ENCODE measurements at places on chromosomes 5 and 9. TPM values are rescaled to one million over a fixed set of nuclear protein-coding genes. Genes with fewer than 3 reads are reported as not detected.

DNA sequence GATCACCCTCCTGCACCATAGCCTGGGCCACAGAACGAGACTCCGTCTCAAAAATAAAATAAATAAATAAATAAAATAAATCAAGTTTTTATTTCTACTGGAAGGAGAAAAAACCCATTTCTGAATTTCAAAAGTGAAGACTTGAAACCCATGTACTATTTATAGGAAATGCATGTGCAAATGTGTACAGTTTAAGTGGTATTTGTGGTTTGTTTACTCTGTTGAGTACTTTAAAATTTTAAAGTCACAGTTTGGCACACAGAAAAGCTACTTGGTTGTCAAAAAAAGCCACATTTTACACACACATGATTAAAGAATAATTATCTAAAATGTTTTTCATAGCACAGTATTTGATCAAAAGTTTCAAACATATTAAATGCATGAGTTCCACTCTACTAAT lies 43.6 kb downstream of the NR3C1 start:
- no peak for DNase-seq

- DNase-seq = no peak
These were observed 29.9 kb downstream of the MAP3K1 start for GRCh38 chr5:56845277-56845676.

DNA sequence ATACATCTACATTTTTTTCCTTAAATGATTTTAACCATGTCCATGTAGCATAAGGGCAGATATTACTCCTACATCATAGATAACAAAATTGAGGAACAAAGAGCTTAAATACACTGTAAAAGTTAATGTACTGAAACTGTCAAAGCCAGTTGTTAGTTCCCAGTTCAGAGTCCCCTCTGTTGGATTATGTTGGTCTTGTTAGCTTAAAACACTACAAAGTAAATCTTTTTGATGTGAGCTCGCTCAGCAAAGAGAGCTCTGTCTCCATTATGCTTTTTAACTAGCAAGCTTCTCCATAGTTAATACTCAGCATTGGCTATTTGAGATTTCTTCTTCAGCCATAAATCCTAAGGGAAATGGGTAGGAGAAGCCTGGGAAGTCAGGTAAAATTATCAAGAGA lies 149.1 kb downstream of the ADAMTS6 start:
- no peak for DNase-seq

DNA sequence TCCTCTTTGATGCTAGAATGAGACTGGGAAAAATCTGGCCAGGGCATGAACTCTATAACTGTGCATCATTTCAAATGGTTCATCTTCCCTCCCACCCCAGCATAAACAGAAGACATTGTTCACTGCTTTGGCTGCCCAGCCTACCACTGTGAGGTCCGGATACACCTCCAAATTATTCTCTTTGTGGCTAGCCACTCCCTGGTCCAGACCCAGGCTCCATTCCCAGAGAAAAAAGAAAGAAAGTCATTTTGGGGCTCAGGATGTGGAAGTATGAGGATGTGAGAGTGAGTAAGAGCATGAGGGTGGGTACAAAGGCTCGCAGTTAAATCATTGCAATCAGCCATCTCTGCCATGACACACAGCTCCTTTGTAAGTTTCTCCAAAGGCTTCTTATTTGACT lies 559.2 kb downstream of the PSAT1 start:
- DNase-seq = no peak

- no peak for DNase-seq
These were observed 149.2 kb upstream of the ARRDC3 start for GRCh38 chr5:91532281-91532680.

GRCh38 chr5:44663991-44664710 lies 144.6 kb upstream of the MRPS30 start:
- no peak for DNase-seq

DNA sequence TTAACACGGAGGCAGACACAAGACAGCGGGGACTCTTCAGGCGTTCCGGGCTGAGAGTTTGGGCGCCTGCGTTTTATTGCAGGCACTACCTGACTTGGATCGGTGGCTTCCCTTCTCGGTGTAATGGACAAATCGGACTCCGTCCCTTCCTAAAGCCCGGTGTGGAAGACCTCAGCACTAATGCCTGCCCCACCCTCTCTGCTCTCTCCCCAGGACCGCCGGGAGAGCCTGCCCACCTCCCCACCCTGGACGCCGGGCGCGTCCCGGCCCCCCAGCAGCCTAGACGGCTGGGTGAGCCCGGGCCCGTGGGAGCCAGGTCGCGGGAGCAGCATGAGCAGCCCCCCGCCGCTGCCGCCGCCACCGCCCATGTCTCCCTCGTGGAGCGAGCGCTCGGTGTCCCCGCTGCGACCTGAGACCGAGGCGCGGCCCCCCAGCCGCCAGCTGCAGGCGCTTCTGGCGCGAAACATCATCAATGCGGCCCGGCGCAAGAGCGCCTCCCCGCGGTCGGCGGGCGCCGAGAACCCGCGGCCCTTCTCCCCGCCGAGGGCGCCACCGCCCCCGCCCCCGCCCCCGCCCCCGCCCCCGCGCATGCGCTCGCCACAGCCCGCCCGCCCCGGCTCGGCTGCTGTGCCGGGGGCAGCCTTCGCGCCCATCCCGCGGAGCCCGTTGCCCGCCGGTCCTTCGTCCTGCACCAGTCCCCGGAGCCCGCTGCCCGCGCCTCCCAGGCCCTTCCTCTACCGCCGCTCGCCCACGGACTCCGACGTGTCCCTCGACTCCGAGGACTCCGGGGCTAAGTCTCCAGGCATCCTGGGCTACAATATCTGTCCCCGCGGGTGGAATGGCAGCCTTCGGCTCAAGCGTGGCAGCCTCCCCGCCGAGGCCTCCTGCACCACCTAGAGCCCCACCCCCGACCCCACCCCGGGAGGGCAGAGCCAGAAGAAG lies 4.6 kb upstream of the MYOZ3 start:
- no peak for DNase-seq

DNA sequence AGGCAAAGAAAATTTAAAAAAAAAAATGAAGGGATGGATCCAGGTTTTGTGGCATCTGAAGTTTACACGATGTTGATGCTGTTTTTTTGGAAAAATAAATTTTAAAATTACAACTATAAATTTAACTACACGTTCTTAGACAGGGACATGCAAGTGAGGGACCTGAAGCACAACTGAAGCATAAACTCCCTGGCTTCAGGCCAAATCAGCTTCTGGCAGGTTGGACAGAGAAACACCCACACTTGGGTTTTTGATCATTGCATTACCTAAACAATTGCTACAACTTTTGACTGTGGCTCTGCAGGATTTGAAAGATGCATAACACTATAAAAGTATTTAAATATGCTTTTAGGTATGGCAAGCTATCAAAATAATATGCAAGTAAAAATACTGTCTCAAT lies 1318.3 kb upstream of the DMAC1 start:
- no peak for DNase-seq

The TRIM7 gene
- 0.31 TPM for polyA plus RNA-seq

The MED10 gene
- 38.4 TPM for polyA plus RNA-seq

The PLCXD3 gene
- 0.52 TPM for polyA plus RNA-seq

The OR1Q1 gene
- not detected for polyA plus RNA-seq
